ENCODE measurements at places on chromosomes 1 and 21.

DNA sequence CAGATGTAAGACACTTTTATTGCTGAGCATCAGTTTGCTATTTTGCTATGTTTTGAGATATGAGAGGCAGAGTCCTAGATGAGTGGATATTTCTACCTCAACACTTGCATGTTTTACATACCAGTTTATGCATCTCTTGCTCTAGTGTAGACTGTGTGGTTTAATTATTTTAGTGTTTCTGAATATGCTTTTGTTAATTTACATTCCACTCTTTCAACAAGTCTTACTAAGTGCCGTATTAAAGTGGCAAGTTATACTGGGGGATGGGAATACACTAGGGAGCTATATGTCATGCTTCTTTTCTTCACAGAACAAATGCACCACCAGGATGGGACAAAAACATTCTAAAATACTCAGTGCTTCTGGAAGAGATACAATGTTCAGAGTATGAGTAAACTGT is 507.7 kb upstream of the PRMT6 start:
- DNase-seq: no peak

DNA sequence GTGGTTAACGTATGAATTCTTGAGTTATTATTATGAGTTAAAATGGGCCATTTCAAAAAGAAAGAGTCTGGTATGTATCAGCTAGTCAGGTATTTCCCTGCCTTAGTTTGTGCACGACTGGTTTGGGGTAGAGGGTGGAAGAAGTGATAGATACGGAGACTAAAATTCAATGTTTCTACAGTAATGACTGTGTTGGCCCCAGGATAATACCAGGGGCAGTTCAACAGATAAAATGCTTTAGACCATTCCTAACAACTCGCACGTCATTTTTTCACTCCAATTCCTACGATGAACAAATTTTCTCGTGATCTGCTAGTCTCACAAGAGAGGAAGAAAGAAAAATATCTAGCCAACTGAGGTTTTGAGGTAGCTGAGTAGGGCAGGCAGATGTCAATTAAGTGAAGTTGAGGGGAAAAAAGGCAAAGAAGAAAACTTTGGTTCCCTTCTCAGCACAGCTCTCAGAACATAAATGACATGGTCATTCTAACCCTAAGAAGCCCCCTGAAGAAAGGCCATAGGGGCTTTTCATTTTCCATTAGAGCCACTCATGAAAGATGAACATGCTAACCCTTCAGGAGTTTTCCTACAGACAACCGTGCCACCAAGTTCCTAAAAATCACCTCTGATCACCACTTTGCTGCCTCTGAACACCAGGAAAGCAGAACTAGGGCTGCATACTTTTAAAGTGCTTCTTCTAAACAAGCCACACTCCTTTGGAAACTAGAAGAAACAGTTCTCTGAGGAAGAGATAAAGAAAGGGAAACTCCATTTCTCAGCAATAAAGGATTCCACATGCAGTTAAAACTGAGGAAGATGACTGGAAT is 5.6 kb downstream of the MCOLN2 start:
- no peak for DNase-seq

- no peak for DNase-seq
These were observed 38.0 kb upstream of the ACTRT2 start for GRCh38 chr1:2983319-2983705.

- no peak for DNase-seq
These were observed 264.7 kb downstream of the SPATA17 start for GRCh38 chr1:217895841-217896240.

DNA sequence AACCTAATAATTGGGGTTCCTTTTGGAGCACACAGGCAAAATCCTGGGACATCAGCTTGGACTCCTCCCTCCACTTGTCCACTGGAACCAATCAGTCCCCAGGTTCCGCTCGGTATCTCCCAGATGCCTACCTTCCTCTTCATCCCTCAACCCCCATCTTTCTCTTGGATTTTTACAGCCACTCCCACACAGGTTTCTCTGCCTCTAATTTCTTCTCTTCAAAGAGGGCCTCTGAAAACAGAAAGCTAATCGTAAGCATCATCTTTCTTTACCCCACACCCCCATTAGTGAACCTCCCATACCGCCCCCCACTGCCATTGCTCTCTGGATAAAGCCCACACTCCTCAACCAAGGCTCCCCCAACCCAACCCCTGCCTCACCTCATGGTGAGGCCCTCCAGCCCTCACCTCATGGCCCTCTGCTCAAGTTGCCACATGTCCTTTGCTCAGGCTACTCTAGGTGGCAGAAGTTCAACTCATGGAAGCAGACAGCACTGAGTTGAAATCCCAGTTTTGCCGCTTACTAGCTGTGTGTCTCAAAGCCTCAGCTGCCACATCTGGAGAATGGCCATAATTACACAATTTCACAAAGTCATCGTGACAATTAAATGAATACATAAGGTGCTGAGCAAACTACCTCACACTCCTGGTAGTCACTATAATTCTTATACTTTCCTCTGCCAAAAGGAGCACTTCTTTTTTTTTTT is 18.1 kb upstream of the WASF2 start:
- DNase-seq: no peak

DNA sequence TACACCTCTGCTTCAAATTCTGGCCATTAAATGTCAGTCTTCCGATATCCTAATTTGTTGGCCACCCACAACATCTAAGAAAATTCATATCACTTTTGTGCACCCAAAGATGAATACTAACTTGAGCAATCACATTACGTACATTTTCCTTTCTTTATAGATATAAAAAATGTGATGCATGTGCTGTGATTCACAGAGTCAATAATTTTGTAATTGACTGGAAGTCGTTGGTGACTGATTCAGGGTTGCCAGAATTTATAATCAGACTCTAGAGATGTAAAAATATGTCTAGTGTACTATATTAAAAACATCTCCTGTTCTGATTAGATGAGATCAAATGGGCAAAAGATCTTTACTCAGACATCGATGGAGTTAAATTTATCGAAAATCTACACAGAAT is 150.0 kb upstream of the KCTD3 start:
- DNase-seq: no peak

DNA sequence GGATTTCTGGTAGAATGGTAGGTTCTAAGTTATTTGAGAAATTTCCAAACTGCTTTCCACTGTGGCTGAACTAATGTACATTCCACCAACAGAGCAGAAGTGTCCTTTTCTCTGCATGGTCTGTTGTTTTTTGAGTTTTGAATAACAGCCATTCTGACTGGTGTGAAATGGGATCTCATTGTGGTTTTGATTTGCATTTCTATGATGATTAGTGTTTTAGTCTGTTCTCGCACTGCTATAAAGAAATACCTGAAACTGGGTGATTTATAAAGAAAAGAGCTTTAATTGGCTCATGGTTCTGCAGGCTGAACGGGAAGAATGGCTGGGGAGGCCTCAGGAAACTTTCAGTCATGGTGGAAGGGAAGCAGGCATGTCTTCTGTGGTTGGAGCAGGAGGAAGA is 80.3 kb downstream of the SDCCAG8 start:
- DNase-seq: no peak

GRCh38 chr1:102097451-102097850 is 100.7 kb upstream of the OLFM3 start:
- no peak for DNase-seq
